Vagina (tissue), 2 donors: ENCODE measurements at places on chromosomes 6 and 20.

GRCh38 chr20:35954907-35955251 is 577 bp upstream of the SCAND1 start:
- DNase-seq = no peak

DNA sequence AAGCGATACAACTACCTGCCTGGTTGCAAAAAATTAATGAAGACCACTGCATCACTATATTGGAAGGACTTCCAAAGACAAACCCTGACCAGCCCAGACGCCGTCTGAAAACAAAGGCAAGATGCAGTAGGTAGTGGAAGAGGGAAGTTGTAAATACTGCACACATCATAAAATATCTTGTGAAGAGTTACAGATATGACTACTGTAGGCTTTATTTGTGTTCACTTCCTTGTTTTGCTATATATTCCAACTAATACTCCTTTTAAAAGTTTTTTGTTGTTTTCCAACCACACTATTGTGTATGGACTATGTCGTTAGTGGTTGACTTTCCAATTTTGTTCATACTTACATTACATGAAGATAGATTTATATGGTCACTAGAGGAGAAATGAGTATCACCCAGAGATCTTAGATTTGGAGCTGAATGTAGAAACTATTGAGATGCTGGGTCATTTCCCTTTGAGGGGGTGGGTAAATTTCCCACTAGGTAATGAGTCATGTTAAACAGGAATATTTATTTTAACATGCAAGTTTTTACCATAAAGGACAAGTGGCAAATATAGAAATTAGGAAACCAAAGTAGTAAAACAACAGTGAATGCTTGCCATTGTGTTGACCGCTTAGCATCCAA is 16.6 kb upstream of the TXLNB start:
- no peak for DNase-seq

DNA sequence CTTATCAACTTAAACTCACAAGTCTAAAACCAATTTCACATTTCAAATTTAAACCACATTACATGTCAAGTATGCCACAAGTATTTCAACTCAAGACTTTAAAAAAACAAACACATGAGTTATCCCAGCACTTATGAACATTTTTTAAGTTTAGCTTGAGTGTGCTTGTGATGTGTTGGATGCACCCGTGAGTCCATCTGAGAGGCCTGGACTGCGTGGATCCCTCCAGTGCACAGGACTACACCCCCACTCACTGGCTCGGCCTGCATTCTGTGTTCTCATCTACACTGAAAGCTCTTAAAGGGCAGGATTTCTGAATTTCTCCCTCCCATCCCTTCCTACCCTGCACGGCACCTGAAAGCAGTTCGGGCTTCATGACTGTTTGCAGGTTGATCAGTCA is 128.8 kb upstream of the CD93 start:
- DNase-seq = no peak

GRCh38 chr20:19991308-19991707 is 25.9 kb upstream of the NAA20 start:
- DNase-seq = no peak

GRCh38 chr20:46802722-46803121 is 91.9 kb upstream of the EYA2 start:
- no peak for DNase-seq
